Dermis blood vessel endothelial cell (primary cell): ENCODE measurements at places on chromosomes 2 and 18.

DNA sequence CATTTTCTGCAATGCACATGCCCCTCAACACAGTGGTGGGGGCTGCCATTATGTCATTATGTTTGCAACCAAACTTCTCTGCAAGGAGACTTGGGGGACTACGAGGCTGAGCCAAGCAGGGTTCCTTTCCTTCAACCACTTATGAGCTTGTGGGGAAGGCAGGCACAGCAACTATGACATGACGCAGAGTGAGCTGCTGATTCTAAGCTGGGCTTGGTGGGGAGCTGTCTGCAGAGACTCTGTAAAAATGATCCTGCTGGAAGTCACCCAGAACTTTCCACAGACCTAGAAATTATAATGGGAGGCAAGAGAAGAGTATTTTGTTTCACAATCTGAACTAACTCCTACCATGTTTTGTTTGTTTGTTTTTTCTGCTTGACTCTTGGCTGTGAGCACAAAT lies 55.6 kb downstream of the INPP5D start:
- DNase-seq = no peak

GRCh38 chr2:60355849-60356261 lies 197.6 kb downstream of the BCL11A start:
- DNase-seq = no peak

GRCh38 chr2:232142049-232142448 lies 180.5 kb downstream of the DIS3L2 start:
- peak; percentile 65 for DNase-seq

DNA sequence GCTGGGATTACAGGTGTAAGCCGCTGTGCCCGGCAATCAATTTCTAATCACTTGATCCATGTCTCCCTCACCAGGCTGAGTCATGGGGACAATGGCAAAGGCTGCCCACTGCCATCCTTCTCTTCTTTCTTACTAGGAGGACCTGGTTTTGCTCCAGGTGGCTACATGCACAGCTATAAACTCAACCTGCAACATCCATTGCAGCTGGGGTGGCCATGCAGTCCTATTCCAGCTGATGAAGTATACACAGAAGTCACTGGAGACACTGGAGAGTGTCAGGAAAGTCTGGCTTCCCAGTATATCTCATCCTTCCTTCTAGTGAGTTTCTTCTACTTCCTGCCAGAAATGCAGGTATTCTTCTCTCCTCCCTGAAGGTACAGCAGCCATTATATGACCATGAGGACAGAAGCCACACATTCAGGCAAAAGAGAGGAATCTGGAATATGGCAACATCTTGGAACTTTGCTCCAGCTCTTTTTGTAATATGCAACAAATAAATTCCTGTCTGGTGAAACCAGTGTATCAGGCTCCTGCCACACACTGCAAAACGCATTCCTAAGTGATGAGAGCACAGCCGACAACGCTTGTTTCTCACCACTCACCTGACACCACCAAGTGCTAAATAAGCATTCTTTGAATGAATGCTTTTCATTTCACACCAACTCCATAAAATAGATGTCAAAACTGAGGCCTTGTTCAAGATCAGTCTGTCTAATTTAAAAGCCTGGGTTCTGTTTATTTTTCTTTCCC lies 32.3 kb downstream of the SCTR start:
- peak; percentile 75 for DNase-seq

DNA sequence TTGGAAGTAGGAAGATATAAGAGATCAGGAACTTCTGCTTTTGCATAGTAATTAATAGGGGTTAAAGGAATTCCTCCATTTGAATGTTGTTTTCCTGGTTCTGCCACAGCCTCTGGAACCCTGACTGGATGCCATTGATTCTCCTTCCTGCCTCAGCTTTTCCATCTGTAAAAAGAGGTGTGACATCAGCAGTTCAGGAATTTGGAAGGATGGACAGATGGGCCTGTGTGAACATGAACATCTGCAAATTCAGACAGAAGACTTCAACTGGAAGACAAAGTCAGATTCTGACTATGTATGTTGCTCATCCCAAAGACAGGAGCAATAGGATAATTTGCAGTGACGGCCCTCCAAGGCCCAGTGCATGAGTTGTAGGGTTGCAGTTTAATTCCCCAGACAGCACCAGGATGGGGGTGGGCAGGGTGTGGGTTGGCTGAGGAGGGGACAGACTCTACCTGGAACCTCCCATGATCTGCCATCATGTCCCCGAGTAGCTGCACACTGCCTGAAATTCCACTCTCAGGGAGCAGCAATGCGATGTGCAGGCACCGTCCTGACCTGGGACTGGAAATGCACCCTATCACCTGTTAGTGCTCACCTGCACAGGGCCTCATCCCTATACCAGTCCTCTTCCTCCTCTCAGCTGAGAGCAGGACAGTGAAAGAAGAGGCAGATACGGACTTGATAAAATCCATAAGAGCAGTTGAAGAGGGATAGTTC lies 98.9 kb upstream of the EPAS1 start:
- DNase-seq = no peak
